ENCODE measurements at places on chromosomes 2 and 18. TPM values are rescaled to one million over a fixed set of nuclear protein-coding genes. Genes with fewer than 3 reads are reported as not detected.
A peak's percentile ranks its signal among the peaks of the same experiment; 100 is the strongest.

The ALMS1 gene
- 43.3 TPM for polyA plus RNA-seq

GRCh38 chr2:10591207-10591606, 98.6 kb downstream of the NOL10 start:
- DNase-seq, result no peak

DNA sequence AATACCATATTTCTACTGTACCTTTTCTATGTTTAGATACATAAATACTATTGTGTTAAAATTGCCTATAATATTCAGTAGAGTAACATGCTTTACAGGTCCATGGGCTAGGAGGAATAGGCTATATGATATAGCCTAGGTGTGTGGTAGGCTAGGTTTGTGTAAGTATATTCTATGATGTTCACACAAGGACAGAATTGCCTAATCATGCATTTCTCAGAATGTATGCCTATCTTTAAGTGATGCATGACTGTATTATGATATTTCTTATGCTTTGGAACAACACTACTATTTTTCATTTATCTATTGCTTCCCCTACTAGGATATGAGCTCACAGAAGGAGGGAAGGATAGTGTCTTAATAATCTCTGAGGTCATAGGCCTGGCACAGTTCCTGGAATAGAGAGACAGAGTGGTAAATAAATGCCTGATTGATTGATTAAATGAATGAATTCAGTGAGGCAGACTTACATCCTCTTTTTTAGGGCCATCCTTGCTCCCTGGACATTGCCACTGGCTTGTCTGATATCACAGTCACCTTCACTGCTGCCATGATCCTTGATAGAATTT, 121.0 kb downstream of the MYO3B start:
- DNase-seq, result no peak

The FANCL gene
- polyA plus RNA-seq, result 58.9 TPM

GRCh38 chr2:7838669-7839068, 843.2 kb upstream of the ID2 start:
- DNase-seq, result no peak

GRCh38 chr2:196229013-196229412, 57.6 kb upstream of the STK17B start:
- no peak for DNase-seq

- no peak for DNase-seq
Observed at GRCh38 chr2:176415937-176416499, 146.8 kb downstream of the MTX2 start.

The LOXHD1 gene
- 0.53 TPM for polyA plus RNA-seq

GRCh38 chr2:69054431-69054830, 41.5 kb downstream of the ANTXR1 start:
- no peak for DNase-seq

DNA sequence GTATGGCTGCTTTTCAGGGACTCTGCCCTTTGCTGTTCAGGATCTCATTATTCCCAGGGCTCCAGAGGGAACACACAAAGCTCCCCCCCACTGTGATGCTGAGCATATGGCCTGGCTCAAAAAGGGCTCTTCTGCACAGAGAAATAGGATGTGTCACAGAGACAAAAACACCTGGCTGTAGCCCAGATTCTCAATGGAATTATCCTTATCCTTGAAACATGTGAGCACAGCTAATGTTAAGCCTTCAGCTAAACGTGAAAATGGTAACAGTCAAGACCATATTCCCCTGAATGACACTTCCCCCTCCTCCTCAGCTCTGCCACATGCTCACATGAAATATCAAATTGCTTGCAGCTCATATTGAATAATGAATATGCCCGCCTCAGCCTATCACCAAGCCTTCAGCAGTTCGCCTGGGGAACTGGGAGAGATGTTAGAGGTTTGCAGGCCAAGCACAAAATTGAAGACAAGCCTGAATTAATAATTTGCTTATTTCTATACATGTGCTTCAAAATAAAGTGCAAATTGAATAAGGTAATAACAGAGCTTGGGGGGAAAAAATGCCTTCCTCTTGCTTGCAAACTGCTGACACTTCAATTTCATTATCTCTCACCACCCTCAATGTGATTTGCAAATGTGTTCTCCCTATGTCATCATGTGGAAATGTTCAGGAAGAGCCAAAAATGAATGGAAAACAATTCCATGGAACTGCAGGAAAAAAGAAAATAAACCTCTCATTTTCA, 181.0 kb upstream of the HNRNPA3 start:
- DNase-seq, result no peak

- DNase-seq, result no peak
Observed at GRCh38 chr2:44087714-44088092, 81.0 kb upstream of the PPM1B start.

DNA sequence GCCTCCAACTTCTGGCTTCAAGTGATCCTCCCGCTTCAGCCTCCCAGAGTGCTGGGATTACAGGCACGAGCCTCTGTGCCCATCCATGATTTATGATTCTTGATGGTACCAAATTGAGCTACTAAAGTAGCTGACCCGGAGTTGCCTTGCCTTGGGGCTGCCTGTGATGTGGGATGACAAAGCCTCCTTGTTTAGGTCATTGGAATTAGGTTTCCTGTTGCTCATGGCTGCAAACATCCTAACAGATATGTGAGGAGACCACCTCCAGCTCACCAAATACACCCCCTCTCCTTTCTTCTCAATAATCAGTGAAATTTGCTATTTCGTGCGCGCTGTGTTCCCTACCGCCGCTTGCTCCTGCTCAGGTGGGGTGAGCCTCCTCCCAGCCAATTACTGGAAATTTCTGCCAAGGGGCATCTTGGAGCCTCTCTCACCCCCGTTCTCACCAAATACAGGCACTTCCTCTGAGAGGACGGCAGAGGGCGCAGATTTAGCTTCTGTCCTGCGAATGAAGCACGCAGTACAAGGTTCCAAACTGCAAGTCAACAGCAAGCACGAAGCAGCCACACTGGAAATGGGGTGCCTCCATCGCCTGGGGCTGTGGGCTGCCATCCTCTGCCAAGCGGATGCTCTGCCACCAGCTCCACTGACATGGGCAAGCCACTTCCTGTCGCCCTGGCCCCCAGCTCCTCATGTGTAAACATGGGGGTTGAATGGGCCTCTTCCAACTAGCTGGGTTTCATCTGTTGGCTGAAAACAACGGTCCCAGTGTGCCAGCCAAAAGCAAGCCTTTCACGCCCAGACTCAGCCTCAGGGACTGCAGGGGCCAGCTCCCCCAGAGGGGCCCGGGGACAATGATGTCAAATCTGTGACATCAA, 71.7 kb downstream of the NCAPH start:
- DNase-seq, result peak; percentile 56

DNA sequence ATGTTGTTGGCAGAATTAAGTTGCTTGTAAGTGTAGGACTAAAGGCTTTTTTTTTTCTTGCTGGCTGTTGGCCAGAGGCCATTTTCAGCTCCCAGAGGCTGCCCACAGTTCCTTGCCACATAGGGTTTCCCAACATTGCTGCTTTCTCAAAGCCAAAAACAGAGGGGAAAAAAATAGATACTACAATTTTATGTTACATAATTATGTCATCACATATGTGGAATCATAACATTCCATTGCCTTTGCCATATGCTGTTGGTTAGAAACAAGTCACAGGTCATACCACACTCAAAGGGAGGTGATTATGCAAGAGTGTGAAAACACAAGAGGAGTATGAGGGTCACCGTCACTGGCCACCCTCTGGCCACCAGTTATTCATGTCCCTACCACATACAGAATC, 154.5 kb downstream of the RTN4 start:
- DNase-seq, result no peak

- DNase-seq, result no peak
Observed at GRCh38 chr2:223887127-223887526, 49.7 kb upstream of the AP1S3 start.

The AGXT gene
- not detected for polyA plus RNA-seq

DNA sequence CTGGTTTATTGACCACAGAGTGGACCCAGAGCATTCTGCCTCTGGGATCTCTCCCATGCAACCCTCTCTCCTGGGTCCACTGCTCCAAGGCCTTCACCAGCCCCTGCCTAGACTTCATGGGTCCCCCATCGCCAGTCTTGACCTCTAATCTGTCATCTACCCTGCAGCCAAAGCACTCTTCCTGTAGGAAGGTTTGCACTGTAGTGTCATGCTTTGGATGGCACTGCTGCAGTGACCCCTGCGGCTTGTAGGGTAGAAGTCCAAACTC, 41.7 kb downstream of the MYO7B start:
- no peak for DNase-seq

DNA sequence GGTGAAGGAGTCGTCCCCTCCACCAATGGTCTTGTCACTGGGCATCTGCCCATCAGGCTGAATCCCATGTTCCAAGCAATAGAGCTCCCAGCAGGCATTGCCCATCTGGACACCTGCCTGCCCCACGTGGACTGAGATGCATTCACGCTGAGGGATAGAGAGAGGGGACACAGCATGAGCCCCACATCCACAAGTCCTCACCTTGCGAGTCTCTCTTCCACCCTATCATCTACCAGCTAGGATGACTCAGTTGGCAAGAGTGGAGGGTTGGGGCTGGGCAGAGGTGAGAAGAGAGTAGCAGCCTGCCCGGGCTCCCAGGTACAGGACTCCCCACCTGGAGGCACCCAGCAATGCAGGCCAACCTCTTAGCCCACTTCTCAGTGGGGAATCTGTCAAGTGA, 959 bp upstream of the TUBA4B start:
- no peak for DNase-seq

The MREG gene
- polyA plus RNA-seq, result 16.1 TPM

- peak; percentile 3 for DNase-seq
Observed at GRCh38 chr2:75290600-75291150, 91.4 kb upstream of the TACR1 start.

- DNase-seq, result no peak
Observed at GRCh38 chr2:101951296-101951695, 40.5 kb upstream of the IL1R2 start.

DNA sequence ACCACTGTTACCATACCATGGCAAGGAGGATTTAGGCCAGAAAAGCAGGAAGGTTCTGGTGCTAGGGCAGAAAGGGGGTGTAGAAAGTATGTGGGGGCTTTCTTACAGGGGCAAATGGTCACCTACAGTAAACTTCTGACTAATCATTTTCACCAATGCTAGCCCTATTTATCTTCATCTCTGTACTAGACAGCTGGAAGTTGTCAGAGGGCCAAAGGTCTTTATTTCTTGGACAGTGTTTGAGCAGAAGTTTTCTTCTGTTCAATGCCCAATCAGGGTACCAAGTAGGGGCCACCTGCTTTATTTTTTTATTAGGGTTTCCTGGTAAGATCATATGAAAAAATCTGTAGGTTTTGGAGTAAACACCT, 37.6 kb downstream of the MAP4K4 start:
- DNase-seq, result no peak

The GKN2 gene
- polyA plus RNA-seq, result not detected

- DNase-seq, result no peak
Observed at GRCh38 chr2:43127941-43128558, 98.4 kb downstream of the ZFP36L2 start.

The IKZF2 gene
- polyA plus RNA-seq, result 6.5 TPM
